CD4-positive, alpha-beta T cell (primary cell): ENCODE measurements at places on chromosomes 5 and 9. TPM values are rescaled to one million over a fixed set of nuclear protein-coding genes. Genes with fewer than 3 reads are reported as not detected.

The FBP2 gene
- total RNA-seq, result not detected

The PTGS1 gene
- total RNA-seq, result 0.14 TPM

The SPAG8 gene
- total RNA-seq, result 0.81 TPM

The GARIN3 gene
- not detected for total RNA-seq

The FOXD4L3 gene
- total RNA-seq, result not detected

The GFI1B gene
- not detected for total RNA-seq

The GNA14 gene
- total RNA-seq, result not detected

The ANKRD18B gene
- not detected for total RNA-seq

The GFPT2 gene
- total RNA-seq, result 1.5 TPM

The NTRK2 gene
- 0.14 TPM for total RNA-seq

The SEMA4D gene
- total RNA-seq, result 399 TPM
